Bone marrow (tissue), 2 donors: ENCODE measurements at places on chromosomes 12 and 14.
A peak's percentile ranks its signal among the peaks of the same experiment; 100 is the strongest.

DNA sequence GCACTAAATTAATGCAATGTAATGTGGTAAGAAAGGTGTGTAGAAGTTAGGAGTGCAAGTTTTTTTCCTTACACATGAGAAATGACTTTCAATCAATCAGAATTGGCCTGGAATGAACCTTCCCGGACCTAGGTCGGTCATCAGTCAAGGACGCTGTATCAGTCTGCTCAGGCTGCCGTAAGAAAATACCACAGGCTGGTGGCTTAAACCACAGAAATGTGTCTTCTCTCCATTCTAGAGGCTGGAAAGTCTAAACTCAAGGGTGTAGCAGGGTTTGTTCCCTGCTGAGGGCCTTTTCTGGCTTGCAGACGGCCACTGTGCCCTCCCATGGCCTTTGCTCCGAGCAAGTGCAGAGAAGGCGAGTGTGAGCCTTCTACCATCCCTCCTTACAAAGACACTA is 86.6 kb upstream of the DYNC1H1 start:
- DNase-seq, result no peak

GRCh38 chr12:50458606-50459005 is 46.2 kb upstream of the DIP2B start:
- no peak for DNase-seq

- DNase-seq, result no peak
Observed at GRCh38 chr12:95608252-95609033, 57.2 kb upstream of the USP44 start.

DNA sequence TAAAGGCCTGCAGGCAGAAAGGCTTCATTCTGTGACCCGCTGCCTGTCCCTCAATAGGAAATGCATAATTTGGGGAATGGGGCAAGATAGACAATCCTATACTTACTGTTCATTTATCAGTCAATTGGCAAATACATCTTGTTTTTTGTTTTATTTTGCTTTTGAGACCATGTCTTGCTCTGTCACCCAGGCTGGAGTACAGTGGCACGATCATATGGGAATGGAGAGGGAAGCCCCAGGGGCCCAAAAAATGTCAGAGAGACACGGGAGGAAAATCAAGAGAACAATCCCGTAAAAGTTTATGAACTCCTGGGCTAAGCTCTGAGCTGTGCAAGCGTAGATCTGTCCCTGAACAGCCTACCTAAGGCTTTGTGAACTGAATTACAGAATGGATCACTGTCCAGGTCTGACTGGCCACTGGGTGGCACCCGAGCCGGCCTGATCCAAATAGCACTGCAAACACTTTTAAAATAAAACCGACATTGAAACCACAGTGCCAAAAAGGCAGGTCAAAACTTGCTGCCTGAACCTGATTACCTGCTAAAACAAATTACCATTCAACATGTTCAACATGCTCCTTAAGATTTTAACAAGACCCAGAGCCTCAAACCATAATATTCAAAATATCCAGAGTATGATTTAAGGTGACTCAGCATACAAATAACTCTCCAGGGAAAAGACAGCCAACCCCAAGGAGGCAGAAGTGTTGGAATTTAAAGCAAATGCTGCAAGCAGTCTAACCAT is 11.8 kb downstream of the COPS7A start:
- peak; percentile 4 for DNase-seq

GRCh38 chr14:90301668-90302090 is 30.1 kb downstream of the NRDE2 start:
- no peak for DNase-seq

- DNase-seq, result no peak
Observed at GRCh38 chr12:90126125-90126524, 417.5 kb upstream of the ATP2B1 start.

GRCh38 chr12:7146906-7147305 is 16.7 kb downstream of the CLSTN3 start:
- no peak for DNase-seq

- no peak for DNase-seq
Observed at GRCh38 chr14:88590173-88590572, 27.3 kb downstream of the ZC3H14 start.

GRCh38 chr12:131829791-131830334 is 1.7 kb downstream of the MMP17 start:
- peak; percentile 40 for DNase-seq

GRCh38 chr12:86770871-86771270 is 514.7 kb upstream of the MGAT4C start:
- no peak for DNase-seq

- no peak for DNase-seq
Observed at GRCh38 chr12:132259364-132259871, 70.0 kb downstream of the GALNT9 start.

GRCh38 chr12:5172886-5173285 is 129.2 kb downstream of the KCNA5 start:
- no peak for DNase-seq

DNA sequence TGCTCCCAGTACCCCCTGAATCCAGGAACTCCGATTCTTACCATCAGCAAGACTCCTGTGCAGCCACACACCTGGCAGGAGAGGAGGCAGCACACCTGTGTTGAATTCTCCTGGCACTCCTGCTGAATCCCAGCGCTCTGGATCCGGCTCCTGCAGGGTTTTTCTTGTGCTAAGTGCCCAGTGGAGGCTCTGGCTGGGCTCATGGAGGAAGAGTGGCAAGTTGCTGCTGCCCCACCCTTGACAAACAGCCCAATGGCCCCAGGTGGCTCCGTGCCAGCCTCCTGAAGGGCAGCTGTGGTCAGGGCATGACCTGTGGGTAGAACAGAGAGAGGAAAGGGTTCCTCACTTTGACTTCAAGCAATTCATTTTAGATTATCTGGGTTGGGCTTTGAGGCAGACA is 20.0 kb downstream of the CRACR2A start:
- no peak for DNase-seq

DNA sequence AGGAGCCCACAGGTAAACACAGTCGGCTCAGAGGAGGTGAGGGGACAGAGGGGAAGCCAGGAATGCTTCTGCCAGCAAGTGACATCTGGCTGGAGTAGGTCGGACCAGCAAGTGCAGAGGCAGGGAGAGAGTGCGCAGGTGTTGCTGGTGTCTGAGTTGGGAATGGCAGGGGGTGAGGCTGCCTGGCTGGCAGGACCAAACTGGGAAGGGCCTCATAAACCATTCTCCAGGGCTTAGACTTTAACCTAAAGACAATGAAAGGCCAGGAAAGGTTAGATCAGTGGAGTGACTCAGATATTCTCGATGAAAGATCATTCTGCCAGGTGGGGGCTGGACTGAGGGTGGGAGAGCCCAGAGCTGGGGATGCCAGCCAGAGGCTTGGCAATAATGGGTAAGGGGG is 66.4 kb downstream of the ITPK1 start:
- no peak for DNase-seq

- no peak for DNase-seq
Observed at GRCh38 chr14:61406675-61407074, 85.3 kb downstream of the PRKCH start.

- no peak for DNase-seq
Observed at GRCh38 chr14:23436327-23437132, 1.1 kb upstream of the MYH7 start.

GRCh38 chr12:40648519-40648918 is 43.7 kb upstream of the CNTN1 start:
- no peak for DNase-seq

GRCh38 chr12:122005252-122005776 is 16.4 kb upstream of the BCL7A start:
- no peak for DNase-seq

DNA sequence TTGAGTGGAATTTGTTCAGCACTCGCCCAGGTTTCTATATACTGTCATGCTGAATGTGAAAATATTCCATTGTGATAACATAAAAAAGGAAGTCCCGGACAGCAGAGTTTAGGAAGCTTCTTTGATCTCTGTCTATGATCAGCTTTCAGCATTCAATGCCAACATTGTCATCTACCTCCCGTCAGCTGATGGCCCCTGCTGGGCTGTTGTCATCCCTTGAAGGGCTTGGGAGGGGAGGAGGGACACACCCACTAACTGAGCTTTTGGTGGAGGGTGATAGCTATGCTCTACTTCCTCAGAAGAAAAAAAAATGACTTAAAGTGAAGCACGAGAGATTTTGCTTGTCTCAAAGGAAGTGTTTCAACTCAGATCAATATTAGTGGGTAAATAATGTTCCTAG is 4.7 kb upstream of the KRT77 start:
- DNase-seq, result no peak

GRCh38 chr14:94346841-94347240 is 23.7 kb upstream of the SERPINA6 start:
- no peak for DNase-seq

DNA sequence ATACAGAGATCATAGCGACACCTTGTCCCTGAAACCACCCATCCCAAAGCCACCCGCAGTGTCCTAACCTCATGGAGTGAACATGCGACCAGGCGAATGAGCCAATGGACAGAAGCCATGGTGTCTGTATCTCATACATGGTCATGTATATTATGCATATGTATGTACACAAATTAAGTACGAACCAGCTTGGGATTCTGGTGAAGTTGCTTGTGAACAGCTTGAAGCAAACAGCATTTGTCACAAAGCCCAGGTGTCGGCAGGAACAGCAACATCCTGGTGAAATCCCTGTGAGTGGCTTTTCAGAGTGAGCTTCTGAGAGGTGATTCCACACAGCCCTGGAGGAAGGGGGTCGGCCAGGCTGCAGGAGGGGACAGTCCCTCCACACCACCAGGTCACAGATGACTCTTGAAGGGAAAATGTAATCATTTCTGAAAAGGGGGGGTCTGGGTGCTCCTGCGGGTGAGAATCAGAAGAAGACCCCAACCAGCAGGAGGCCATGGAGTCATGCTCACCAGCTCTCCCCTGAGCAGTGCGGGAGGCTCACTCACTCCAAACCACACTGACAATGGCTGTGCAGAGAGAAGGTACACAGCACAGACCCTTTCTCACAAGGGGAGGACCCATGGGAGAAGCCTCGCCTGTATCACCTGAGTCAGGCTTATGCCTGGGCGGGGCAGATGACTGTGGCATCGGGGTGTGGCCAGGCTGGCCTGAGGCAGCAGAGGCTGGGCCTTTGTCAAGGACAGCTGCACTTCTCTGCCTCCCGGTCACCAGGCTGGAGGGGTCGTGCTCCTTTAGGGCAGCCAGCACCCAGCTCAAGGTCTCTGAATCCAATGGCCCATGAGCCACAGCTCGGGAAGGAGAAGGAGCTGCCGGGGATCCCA is 14.3 kb downstream of the CHGA start:
- no peak for DNase-seq

- DNase-seq, result no peak
Observed at GRCh38 chr12:90672081-90672480, 282.9 kb downstream of the CCER1 start.

DNA sequence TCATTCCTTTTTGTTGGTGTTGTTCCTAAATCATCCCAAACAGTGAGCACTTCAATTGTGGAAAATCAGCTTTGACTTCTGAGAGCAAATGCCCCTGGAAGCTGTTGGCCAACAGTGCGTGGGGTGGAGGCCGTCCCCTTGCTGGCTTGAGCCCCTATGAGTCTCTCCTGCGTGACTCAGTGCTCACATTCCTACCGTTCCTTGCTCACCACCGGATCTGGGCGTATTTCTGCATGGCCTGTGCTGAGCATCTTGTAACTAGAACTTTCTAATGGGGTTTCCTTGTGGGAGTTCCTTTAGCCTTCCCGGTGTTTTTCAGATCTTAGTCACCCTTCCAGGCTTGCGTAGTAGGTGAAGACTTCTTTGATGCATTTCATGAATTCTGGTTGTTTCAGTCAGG is 14.7 kb downstream of the SERPINA1 start:
- DNase-seq, result no peak

DNA sequence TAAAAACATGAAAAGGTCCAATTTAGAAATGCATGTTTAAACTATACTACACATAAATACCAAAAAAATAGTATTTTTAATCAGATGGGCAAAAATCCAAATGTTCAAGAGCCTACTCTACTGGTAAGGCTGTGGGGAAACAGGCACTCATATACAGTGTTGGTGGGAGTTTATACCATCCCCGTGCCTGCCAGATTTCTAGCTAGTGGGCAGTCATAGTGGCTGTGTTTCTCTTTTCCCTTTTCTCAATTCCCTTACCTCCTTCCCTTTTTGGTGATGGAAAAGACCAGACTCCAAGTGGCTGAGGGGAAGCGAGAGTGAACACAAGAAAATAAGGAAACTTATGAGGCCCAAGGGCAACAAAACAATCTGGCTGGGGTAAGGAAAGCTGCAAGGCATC is 14.7 kb downstream of the ZNF641 start:
- DNase-seq, result no peak

DNA sequence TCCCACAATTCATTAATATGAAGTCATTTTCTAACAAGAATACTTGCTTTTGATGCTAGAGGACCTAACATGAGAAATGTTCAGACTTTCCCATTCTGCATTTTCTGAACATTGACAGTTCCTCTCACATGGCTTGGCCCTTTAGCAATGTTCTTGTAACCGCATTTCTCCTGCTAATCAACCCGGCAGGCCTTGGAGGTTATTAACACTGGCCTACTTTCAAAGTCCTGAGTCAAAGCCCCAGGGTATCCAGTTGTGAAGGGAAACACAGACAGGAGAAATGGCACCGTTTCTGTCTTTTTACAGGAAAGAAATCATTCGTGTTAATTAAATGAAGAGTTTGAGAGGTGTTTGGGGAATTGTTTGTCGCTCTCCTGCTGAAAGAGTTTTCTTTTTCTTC is 446.5 kb upstream of the MIS18BP1 start:
- DNase-seq, result no peak

DNA sequence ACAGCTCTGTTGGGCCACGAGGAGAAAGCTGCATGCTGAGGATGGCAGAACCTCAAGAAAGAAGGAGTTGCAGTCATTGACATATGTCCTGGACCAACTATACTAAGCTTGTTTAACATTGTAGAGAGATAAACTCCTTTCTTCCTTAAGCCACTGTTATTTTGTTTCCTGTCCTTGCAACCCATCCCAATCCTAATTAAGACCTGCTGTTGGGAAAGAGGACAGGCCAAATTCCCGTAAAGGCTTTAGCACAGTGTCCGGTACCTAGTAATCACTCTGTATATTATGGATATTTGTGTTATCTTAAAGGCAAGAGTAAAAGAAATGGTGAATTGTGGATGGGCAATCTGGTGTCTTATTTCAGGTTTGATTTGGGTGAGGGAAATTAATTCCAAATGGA is 53.5 kb upstream of the WSCD2 start:
- DNase-seq, result no peak

DNA sequence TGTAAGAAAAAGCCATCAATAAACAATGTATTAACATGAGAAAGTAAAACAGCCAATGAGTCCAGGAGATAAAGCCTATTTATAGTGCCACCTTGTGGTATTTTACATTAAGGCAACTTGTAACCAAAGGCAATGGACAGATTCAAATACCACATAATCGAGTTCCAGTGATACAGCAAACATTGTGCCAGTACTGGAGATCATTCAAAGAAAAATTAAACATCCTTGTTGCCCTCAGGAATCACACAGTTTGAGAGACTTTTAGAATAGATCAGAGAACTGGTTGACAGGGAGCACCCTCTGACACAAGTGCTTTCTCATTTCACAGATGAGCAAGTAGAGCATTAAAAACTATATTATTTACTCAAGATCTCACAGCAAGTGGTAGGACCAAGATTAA is 98.1 kb downstream of the DDHD1 start:
- DNase-seq, result peak; percentile 35

- no peak for DNase-seq
Observed at GRCh38 chr12:18443768-18444437, 182.6 kb downstream of the PIK3C2G start.

GRCh38 chr14:94111276-94112095 is 950 bp downstream of the IFI27 start:
- no peak for DNase-seq

GRCh38 chr12:127083008-127083949 is 1183.7 kb upstream of the TMEM132C start:
- no peak for DNase-seq

GRCh38 chr12:66808606-66809005 is 129.7 kb upstream of the GRIP1 start:
- DNase-seq, result no peak
